ENCODE measurements at places on chromosomes 7 and 10. TPM values are rescaled to one million over a fixed set of nuclear protein-coding genes. Genes with fewer than 3 reads are reported as not detected.

The AKR1C8 gene
- total RNA-seq, result not detected

The SPDYE16 gene
- 0.14 TPM for total RNA-seq

The ZMIZ2 gene
- 105 TPM for total RNA-seq

The DENND2A gene
- not detected for total RNA-seq

The DPP6 gene
- not detected for total RNA-seq

The POT1 gene
- total RNA-seq, result 29.7 TPM

The NMT2 gene
- total RNA-seq, result 37.6 TPM

The CXCL12 gene
- not detected for total RNA-seq

DNA sequence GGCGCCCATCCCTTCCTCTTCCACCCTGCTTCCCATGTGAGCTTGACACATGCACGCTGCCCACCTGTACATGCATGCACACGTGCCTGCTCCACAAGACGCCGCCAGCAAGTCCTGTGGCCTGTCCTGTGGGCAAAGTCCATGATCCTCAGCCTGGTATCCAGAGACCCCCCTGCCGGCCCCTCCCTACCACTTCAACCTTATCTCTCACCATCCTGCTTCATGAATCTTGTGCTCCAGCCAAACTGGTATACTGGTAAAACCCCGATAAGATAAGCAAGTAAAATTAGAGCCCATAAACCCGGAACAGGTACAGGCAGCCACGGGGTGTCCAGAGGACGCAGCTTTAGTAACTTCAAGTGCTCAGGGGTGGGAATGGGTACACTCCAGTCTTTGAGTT lies 11.8 kb upstream of the TBXAS1 start:
- H3K4me3 ChIP-seq, result no peak overlapping the region
- no peak overlapping the region for H3K27ac ChIP-seq
- no peaks in the 10 kb centered on the region for H3K27me3 ChIP-seq
- DNase-seq, result no peak
- H3K36me3 ChIP-seq, result no peaks in the 10 kb centered on the region

- no peak overlapping the region for H3K4me3 ChIP-seq
- DNase-seq, result no peak
- peaks cover 38% of the 10 kb centered on the region for H3K4me1 ChIP-seq
- no peaks in the 10 kb centered on the region for H3K36me3 ChIP-seq
These were observed 52.1 kb downstream of the ADRB1 start for GRCh38 chr10:114095559-114096337.

- DNase-seq, result no peak
- no peaks in the 10 kb centered on the region for H3K27me3 ChIP-seq
- no peak overlapping the region for H3K4me3 ChIP-seq
- H3K27ac ChIP-seq, result no peak overlapping the region
These were observed 32.3 kb upstream of the PLEKHS1 start for GRCh38 chr10:113718969-113719822.

DNA sequence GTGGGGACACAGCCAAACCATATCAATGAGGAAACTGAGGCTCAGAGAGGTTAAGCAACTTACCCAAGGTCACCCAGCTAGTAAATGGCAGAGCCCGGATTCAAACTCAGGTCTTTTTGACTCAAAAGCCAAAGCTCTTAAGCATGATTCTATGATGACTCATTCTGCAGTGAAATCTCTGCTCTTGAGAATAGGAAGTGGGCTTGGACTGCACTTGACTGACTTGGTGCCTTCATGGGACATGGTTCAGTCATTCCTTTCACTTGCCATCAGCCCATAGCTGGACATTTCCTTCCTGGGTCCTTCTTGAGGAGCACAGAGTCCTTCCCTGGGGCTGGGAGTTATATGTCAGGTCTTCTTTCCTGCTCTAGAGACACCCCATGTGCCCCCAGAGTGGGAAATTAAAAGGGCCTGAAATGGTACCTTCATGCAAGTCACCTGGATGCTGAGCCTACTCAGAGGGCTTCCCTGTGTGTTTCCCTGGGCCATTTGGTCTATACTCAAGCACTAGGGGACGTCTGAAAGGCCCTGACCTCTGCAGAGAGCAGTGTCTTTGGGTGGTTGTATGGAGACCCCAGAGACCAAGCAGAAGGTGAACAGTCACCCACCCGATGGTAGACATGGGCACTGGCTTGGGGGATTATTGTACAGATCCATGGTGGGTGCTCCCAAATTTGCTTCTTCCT lies 62.4 kb upstream of the SDK1 start:
- no peak for DNase-seq
- no peak overlapping the region for H3K4me3 ChIP-seq
- no peak overlapping the region for H3K27ac ChIP-seq
- no peaks in the 10 kb centered on the region for H3K4me1 ChIP-seq

DNA sequence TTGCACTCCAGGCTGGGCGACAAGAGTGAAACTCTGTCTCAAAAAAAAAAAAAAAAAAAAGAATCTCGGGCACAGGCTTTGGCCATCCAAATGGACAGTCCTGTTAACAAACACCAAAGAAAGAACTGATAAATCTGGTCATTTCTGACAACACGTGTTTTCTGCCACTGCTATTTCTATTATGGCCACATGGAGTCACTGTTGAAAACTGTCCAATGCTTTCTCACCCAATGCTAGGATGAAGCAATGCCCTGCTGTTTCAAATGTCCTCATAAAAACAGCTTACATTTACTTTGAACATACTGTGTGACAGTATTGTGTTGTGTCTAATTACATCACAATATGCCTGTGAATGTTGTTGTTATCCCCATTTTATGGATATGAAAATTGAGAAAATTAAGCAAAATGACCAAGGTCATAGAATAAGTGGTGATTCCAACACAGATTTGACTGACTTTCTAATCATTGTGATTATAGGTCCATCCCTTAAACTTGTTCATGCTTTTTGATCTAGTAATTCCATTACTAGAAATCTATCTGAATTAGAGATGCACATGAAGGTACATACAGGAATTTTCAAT lies 19.9 kb upstream of the MAP3K8 start:
- H3K36me3 ChIP-seq, result no peaks in the 10 kb centered on the region
- peaks cover 2% of the 10 kb centered on the region for H3K27me3 ChIP-seq
- H3K4me3 ChIP-seq, result no peak overlapping the region
- H3K27ac ChIP-seq, result no peak overlapping the region
- DNase-seq, result no peak
- H3K4me1 ChIP-seq, result peaks cover 28% of the 10 kb centered on the region

DNA sequence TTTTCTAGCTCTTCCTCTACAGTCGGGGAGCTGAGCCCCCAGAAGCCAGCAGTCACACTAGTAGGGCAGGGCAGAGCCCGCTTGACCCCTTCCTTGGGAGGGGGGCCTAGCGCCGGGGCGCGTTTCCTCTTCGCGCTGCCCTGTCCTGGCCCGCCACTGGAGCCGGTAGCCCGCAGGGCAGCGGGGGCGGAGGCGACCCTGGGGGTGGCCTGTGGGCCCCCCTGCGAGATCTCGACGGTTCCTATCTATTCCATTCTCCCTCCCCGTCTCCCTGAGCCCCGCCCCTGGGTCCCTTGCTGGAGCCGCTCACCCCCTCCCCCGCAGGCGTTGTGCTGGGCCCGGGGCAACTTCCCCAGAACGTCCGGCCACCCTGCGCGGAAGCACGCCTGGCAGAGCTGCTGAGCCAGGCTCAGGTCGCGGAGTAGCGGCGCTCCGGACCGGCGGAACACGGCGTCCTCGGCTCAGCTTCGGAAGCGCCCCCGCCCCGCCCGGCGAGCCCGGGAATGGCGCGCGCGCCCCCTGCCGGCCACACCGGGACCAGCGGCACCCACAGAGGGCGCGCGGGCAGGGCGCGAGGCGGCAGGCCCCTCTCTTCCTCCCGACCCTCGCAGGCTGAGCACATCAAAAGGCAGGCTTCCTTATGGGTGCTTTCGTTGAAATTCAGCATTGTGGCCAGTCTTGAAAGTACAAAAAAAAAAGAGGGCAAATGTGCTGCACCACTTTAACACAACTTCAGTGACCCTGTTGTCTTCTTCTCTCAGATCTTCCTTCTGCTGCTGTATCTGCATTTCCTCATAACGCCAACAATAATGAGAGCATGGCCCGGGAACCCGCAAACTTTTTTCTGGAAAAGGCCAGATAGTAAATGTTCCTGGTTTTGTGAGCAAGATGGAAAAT lies 327.6 kb downstream of the TNS3 start:
- no peaks in the 10 kb centered on the region for H3K36me3 ChIP-seq
- H3K4me1 ChIP-seq, result peaks cover 2% of the 10 kb centered on the region
- H3K27me3 ChIP-seq, result peaks cover 18% of the 10 kb centered on the region
- no peak overlapping the region for H3K27ac ChIP-seq

- H3K36me3 ChIP-seq, result peaks cover 7% of the 10 kb centered on the region
- peaks cover 5% of the 10 kb centered on the region for H3K4me1 ChIP-seq
- H3K27me3 ChIP-seq, result no peaks in the 10 kb centered on the region
- DNase-seq, result no peak
These were observed 42.2 kb downstream of the SUFU start for GRCh38 chr10:102545997-102546396.

GRCh38 chr7:139588632-139589031 lies 65.1 kb downstream of the CLEC2L start:
- peaks cover 20% of the 10 kb centered on the region for H3K36me3 ChIP-seq
- DNase-seq, result no peak
- no peak overlapping the region for H3K4me3 ChIP-seq

DNA sequence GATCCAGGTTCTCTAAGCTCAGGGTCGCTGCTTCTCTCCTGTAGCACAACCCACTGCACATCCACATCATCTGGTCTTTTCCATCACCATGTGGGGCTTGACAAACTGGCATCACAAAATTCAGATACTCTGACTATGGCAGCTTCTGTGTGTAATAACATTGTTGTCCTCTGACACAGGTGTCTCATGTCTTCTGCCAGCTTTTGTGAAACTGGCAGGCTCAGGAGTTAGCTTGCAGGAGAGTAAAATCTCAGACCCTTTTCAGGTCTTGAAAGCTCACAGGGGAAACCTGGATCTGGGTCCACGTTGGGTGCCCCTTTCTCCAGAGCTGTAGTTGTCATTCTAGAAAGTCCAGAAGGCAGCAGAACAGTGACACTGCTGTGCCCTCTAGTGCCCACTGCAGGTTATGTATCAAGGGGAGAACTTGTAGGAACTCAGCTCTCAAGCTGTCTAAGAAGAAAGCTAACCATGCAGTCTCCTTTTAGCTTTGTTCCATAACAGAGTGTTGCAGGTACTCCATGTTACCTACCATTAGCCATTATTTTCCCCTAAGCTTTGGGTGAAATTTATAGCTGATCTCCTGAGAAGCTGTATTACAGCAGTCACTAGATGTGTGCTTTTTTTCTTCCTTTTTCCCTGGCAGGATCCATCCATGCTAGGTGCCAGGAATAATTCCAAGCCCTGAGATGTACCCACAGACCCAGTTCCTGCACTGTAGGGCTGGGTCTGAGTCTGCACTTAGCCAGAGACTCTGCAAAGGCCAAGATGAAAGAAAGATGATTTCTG lies 102.7 kb downstream of the ZNF248 start:
- H3K4me3 ChIP-seq, result no peak overlapping the region
- DNase-seq, result no peak
- no peaks in the 10 kb centered on the region for H3K27me3 ChIP-seq
- no peaks in the 10 kb centered on the region for H3K36me3 ChIP-seq
- H3K4me1 ChIP-seq, result no peaks in the 10 kb centered on the region
- no peak overlapping the region for H3K27ac ChIP-seq

DNA sequence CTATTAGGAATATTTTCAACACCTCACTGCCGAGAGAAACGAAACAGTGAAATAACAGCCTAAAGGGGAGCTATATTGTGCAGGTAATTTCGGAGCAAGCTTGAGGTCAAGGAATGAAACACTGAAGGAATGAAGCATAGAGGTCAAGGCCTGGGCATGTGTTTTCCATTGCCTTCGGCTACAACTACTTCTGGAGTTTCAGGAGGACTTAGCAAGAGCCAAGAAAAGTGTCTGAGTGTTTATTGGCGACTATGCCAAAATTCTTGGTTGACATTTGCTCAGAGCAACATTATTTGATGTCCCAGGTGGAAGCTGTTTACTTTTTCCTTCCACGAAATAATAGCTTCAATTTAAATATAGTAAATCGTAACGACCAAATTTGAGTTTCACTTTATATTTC lies 89.6 kb upstream of the IFRD1 start:
- no peaks in the 10 kb centered on the region for H3K4me1 ChIP-seq
- H3K4me3 ChIP-seq, result no peak overlapping the region
- H3K36me3 ChIP-seq, result no peaks in the 10 kb centered on the region
- DNase-seq, result no peak
- no peak overlapping the region for H3K27ac ChIP-seq

GRCh38 chr7:137834552-137834951 lies 12.2 kb downstream of the DGKI start:
- no peaks in the 10 kb centered on the region for H3K4me1 ChIP-seq
- H3K27ac ChIP-seq, result no peak overlapping the region
- no peaks in the 10 kb centered on the region for H3K36me3 ChIP-seq

- no peaks in the 10 kb centered on the region for H3K36me3 ChIP-seq
- DNase-seq, result no peak
- H3K27me3 ChIP-seq, result no peaks in the 10 kb centered on the region
- no peak overlapping the region for H3K27ac ChIP-seq
- H3K4me1 ChIP-seq, result peaks cover 10% of the 10 kb centered on the region
These were observed 22.8 kb downstream of the DNAJC1 start for GRCh38 chr10:21980691-21981090.

DNA sequence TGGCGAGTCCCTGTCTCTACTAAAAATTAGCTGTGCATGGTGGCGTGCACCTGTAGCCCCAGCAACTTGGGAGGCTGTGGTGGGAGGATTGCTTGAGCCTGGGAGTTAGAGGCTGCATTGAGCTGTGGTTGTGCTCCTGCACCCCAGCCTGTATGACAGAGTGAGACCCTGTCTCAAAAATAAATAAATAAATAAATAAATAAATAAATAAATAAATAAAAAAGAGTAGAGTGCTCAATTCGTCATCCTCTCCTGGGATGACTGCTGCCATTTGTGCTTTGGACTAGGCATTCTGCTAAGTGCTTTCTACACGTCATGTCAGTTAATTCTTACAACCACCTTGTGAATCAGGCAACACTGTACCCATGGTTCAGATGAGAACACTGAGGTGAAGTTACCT lies 130.6 kb downstream of the DOCK1 start:
- H3K4me1 ChIP-seq, result no peaks in the 10 kb centered on the region
- H3K4me3 ChIP-seq, result no peak overlapping the region
- no peak for DNase-seq
- H3K27me3 ChIP-seq, result no peaks in the 10 kb centered on the region
- no peaks in the 10 kb centered on the region for H3K36me3 ChIP-seq
- H3K27ac ChIP-seq, result no peak overlapping the region

DNA sequence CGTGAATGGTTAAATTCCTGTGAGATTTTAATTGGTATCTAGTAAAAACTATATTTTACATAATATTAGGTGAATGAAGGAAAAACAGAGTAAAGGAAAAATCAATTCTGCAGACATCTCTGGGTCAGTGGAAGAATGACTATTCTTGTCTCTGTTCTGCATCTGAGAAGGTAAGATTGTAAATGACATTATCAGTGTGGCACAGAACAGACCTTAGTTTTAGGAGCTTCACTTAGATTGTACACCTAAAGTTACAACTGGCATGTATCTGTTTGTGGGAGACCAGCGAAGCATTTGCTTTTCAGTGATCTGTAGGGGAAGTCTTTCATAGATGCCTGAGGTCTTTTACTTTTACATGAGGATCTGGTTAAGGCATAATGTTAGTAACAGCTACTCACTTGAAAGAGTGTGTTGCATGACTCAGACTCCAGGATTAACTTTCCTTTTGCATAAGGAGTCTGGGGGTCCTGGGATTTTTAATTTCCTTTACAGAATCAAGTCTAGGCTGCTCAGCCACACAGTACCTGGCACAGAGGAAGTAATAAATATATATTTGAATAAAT lies 56.2 kb downstream of the JMJD1C start:
- H3K27ac ChIP-seq, result no peak overlapping the region
- no peak for DNase-seq
- H3K4me1 ChIP-seq, result peaks cover 9% of the 10 kb centered on the region
- no peak overlapping the region for H3K4me3 ChIP-seq
- H3K36me3 ChIP-seq, result no peaks in the 10 kb centered on the region

GRCh38 chr7:26954951-26955350 lies 90.6 kb upstream of the SKAP2 start:
- DNase-seq, result no peak
- no peaks in the 10 kb centered on the region for H3K36me3 ChIP-seq
- H3K27ac ChIP-seq, result no peak overlapping the region
- H3K4me1 ChIP-seq, result no peaks in the 10 kb centered on the region
